ENCODE measurements at places on chromosomes 7 and 10. TPM values are rescaled to one million over a fixed set of nuclear protein-coding genes. Genes with fewer than 3 reads are reported as not detected.

Gene CABCOCO1
- not detected for total RNA-seq

Gene ANKMY2
- 24.6 TPM for total RNA-seq

Gene GBX1
- total RNA-seq = 1.5 TPM

Gene H2BK1
- not detected for total RNA-seq

Gene CLRN3
- total RNA-seq = not detected

Gene TLX1
- not detected for total RNA-seq

Gene NRP1
- 175 TPM for total RNA-seq

Gene AGBL3
- 1.1 TPM for total RNA-seq

Gene SLC16A12
- total RNA-seq = 1.1 TPM

Gene SEPTIN14
- total RNA-seq = not detected

Gene SLC29A4
- total RNA-seq = 2.3 TPM

Gene TEX47
- total RNA-seq = not detected

Gene UPK3BL2
- total RNA-seq = 2.9 TPM

Gene PLCE1
- total RNA-seq = 4.6 TPM

Gene GRID1
- 2.4 TPM for total RNA-seq

Gene BAIAP2L1
- 2.0 TPM for total RNA-seq

Gene TRIP6
- total RNA-seq = 13.6 TPM

Gene CDK1
- 2.2 TPM for total RNA-seq

Gene CDK5
- 8.1 TPM for total RNA-seq

Gene AOAH
- 2.4 TPM for total RNA-seq

Gene SPDYE16
- not detected for total RNA-seq

Gene ADARB2
- total RNA-seq = 0.22 TPM

Gene NPY
- not detected for total RNA-seq

Gene ELAPOR2
- 4.3 TPM for total RNA-seq

Gene MRLN
- not detected for total RNA-seq

Gene SFMBT2
- total RNA-seq = 11.0 TPM

Gene DENND2A
- total RNA-seq = 14.4 TPM

Gene TMEM139
- 20.3 TPM for total RNA-seq

Gene CNPY1
- not detected for total RNA-seq

Gene CDH23
- total RNA-seq = 5.4 TPM

Gene NXPH1
- not detected for total RNA-seq

Gene WNT8B
- total RNA-seq = not detected

Gene PRR15
- total RNA-seq = 0.35 TPM

Gene NAT16
- total RNA-seq = not detected

Gene MLXIPL
- total RNA-seq = 9.6 TPM

Gene TMEM130
- not detected for total RNA-seq

Gene LEP
- total RNA-seq = 0.42 TPM

Gene CYP2E1
- 0.69 TPM for total RNA-seq

Measured in left ventricle myocardium superior (tissue), 1 donor.